Adipocyte (in vitro differentiated cells): ENCODE measurements at places on chromosomes 1 and 21.

- DNase-seq = peak; percentile 96
These were observed 88.3 kb upstream of the ARHGAP29 start for GRCh38 chr1:94325377-94326302.

GRCh38 chr1:205792481-205792881 is 17.2 kb upstream of the RAB29 start:
- no peak for DNase-seq

DNA sequence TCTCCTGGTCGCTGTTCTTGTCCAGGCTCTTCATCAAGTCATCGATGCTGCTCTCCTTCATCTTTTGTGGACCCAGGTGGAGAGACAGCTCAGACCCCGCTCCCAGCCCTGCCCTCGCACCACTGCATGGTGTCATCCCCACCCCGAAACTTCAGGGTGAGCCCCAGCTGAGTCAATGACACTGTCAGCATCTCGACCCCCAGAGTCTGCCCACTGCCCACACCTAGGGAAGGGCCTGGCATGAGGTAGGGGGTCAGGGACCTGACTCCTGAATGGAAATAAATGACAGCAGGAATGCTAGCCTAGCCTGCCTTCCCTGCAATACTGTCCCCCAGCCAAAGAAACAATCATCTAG is 1.6 kb upstream of the S100A6 start:
- DNase-seq = no peak

DNA sequence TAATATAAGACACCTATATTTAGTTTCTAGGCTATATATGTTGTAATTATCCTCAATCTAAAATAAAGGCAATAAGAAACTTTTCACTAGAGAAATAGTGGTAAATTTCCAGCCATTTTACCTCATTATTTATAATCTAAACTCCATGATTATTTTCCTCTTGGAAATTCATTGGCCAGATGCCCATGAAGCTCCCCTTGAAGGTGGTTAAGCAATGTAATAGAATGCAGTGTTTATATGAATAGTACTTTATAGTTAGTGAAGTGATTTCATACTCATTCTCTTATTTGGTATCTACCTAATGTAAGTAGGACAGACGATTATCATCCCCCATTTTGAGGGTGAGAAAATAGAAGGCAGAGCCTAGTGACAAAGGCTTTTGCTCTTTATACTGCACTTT is 26.5 kb downstream of the NFYC start:
- peak; percentile 8 for DNase-seq

DNA sequence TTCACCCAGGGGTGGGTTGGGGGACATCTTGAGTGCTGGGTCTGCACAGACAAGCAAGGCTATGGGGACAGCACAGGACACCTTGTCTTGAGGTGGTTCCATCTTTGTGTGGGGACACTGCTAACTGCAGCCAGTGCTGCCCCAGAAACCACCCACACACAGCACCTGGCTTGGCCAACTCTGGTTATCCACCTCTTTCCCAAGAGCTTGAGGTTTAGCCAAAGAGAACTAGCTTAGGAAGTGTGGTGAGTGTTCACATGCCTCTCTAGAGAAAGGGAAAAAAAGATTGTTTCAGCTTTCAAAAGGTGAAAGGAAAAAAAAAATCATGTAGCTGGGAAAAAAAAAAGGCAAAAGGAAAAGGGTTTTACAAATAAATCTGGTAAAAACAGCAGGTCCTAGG is 32.4 kb downstream of the BCAR3 start:
- DNase-seq = no peak

DNA sequence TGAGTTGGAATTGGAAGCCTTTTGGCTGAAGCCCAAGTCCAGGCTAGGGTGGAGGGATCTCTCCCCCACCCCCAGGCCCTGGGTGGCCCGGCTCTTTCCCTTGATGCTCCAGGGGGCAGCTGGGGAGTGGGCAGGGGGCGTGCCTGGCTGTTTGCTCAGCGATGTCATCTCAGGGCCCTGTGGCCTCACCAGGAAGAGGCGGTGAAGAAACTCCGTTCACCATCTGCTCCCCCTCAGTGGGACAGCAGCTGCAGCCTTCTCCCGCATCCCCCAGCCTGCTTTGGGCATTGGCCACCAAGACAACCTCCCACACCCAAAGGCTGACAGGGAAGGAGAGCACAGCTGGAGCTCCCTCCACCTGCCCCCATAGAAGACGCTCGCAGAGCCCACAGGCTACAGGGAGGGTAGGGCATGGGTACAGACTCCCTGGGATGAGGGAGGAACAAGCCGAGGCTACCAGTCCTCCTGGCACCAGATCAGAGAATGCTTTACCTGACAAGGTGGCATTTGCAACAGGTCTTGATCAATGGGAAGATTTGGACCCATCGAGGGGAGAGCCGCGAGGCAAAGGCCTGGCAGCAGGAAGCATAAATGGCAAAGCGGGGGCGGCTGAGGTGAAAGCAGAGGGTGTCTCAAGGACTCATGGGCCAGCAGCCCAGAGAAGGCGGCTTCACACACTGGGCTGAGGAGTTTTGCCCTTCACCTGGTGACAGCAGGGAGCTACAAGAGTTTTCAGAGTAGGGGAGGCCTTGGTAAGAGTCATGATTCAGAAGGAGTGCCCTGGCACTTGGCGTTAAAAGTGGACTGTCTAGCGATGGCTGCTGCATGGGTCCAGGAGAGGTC is 6.5 kb upstream of the GUCA2A start:
- DNase-seq = no peak

GRCh38 chr21:30354308-30355005 is 6.1 kb upstream of the KRTAP23-1 start:
- no peak for DNase-seq

DNA sequence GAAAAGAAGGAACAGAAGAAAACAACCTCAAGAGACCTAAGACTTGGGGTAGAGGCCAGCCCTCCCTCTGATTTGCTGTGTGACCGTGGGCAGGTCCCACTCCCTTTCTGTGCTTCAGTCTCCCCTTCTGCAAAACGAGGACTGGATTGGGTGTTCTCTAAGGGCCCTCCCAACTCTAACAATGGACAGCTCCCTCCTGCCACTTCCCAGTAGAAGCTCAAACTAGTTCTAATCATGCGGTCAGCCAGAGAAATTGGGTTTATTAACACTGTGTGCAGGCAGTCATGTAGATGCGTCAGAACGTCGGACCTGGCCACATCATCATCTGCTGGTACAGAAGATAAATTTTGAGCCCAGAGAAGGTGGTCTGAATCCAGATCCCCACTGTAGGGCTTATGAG is 1.6 kb upstream of the PADI4 start:
- no peak for DNase-seq

- no peak for DNase-seq
These were observed 241.7 kb downstream of the USH2A start for GRCh38 chr1:216181590-216181989.

DNA sequence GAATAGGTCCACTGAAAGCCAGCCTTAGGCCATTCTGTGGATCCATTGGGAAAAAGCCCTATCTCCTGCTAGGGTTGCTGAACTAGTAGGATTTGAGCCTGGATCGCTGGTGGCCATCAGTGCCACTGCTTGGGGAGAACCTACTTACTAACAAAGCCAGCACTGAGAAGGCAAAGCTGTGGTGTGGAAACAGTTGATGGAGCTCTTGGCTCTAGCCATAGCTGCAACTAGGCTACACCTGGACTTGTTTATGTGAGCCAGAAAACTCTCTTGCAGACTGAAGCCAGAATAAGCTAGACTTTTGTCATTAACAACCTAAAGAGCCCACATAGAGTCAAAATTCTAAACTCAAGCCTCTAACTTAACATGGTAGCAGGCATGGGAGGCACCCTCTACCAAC is 20.7 kb downstream of the DAB1 start:
- DNase-seq = no peak

DNA sequence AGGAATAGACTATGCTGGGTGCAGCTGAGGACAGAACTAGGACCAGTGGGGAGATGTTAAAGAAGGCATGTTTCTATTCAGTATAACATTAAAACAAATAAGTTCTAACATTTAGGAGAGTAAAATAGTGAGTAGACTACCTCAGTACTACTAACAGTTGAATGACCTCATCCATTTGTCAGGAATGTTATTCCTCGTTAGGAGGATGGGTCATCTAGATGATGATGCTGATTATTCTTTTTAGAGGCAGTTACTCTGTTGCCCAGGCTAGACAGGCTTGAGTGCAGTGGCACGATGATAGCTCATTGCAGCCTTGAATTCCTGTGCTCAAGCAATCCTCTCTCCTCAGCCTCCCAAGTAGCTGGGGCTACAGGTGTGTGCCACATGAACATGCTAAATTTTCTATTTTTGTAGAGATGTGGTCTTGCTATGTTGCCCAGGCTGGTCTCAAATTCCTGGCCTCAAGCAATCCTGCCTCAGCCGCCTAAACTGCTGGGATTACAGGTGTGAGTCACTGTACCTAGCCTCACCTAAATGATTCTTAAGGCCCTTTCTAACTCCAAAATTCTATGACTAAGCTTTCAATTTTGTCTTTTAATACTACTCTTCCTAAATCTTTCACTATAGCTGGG is 9.3 kb downstream of the EEIG2 start:
- DNase-seq = no peak

GRCh38 chr1:9659328-9659727 is 7.8 kb downstream of the PIK3CD start:
- peak; percentile 95 for DNase-seq

DNA sequence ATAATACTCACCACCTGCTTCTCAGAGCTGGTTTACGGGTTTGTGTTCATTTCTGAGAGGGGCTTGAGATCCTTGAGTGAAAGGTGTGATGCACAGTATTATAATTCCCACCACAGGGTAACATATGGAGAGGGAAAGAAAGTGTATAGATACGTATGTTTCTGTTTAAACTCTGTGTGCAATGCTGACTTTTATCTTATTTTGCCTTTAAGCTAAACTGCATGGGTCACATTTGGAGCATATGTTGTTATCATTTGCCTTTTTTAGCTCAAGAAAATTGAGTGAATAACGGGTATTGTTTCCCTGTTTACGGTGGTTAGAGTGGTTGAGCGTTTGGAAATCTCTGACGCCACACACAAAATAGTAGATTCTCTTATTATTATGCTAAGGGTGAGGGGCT is 191.1 kb upstream of the NFIA start:
- no peak for DNase-seq

- peak; percentile 30 for DNase-seq
These were observed 6.5 kb downstream of the INSRR start for GRCh38 chr1:156852418-156852874.

GRCh38 chr1:97044159-97044760 is 322.7 kb downstream of the PTBP2 start:
- no peak for DNase-seq

DNA sequence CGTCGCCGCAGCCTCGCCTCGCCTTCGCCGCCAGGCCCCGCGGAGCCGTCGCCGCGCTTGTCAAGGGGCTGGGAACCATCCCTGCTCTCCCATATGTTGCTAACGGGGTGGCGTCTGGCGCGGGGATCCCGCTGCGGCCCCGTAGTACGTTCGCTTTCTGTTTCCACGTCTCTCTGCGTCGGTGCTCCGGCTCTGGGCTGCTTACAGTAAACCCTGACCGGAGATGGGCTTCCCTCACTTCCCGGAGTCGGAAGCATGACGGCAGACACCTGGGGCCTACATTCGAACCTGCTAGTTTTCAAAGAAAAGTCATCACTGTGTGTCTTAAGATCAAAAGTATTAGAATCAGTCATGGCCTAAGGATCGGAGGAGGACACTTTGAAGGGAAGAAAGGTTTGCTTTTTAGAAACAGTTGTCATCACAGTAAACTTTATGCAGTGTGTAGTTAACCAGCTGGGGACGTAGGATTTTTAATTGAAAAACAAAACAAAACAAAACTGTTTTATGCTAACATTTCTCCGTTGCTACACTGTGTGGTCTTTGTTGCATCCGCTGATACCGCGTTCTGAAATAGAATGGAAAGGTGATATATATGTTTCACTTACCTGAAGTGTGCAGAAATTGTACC is 69.0 kb downstream of the SLC35A3 start:
- peak; percentile 79 for DNase-seq

- no peak for DNase-seq
These were observed 20.0 kb downstream of the CACNA1E start for GRCh38 chr1:181503171-181503810.

DNA sequence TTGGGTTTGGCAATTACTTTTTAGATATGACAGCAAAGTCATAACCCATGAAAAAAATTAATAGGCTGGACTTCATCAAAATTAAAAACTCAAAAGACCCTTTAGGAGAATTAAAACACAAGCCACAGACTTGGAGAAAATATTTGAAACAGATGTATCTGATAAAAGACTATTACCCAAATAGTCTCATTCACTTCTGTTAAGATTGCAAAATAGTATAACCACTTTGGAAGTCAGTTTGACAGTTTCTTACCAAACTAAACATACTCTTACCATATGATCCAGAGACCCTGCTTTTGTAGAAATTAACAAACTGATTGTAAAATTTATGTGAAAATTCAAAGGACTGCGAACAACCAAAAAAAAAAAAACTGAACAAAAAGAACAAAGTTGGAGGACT is 32.5 kb upstream of the SLC44A3 start:
- peak; percentile 53 for DNase-seq

- peak; percentile 59 for DNase-seq
These were observed 37.7 kb upstream of the MAP10 start for GRCh38 chr1:232767305-232768074.

DNA sequence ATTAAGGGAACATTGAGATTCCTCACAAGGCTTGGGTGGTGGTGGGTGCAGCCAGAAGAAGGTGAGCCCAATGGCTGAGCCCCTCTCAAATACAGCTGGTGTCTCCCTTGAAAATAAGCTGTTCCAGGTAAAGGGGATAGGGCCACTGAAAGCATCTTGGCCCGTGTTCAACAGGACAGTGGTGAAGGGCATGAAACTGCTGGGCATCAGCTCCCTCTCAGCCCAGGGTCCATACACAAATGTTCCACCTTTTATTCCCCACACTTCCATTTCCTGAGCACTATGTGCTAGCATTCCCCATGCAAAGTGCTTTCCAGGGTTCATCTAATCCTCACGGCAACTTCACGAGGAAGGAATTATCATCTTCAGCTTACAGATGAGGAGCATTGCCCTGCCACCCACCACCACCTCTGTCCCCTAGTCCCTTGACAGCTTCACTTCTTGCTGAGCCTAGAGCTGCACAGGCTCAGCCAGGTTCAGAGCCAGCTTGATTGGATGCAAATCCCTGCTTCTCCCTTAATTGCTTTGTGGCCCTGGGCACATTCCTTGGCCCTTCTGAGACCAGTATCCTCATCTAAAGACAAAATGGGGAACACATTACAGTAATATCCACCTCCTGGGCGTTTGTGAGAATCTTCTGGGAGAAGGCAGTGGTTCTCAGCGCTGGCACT is 9.6 kb downstream of the TAGLN2 start:
- no peak for DNase-seq

- no peak for DNase-seq
These were observed 16.8 kb downstream of the ATP8B2 start for GRCh38 chr1:154342132-154342531.

- no peak for DNase-seq
These were observed 4.7 kb upstream of the XKR8 start for GRCh38 chr1:27955076-27955475.

- DNase-seq = no peak
These were observed 13.5 kb upstream of the BCL10 start for GRCh38 chr1:85289848-85290335.

GRCh38 chr1:213110349-213111300 is 59.6 kb downstream of the RPS6KC1 start:
- no peak for DNase-seq

DNA sequence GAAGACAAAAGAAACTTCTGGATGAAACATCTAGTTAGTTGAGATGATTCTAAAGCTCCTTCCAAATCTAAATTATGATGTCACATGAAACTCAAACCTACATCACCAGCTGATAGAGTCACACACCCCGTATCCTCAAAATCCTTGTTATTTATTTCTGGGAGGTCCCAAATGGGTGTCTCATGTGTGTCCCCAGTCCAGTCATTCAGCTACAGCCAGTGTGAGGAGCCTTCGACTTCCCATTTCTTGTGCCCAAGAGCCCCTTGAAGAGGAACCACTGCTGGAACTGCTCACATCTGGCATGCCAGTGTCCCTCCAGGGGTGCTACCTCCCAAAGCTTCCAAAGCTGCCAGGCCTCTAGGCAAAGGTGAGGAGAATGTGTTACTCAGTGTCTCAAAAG is 32.5 kb upstream of the KCNA3 start:
- DNase-seq = no peak
